ENCODE measurements at places on chromosomes 2 and 18. TPM values are rescaled to one million over a fixed set of nuclear protein-coding genes. Genes with fewer than 3 reads are reported as not detected.

DNA sequence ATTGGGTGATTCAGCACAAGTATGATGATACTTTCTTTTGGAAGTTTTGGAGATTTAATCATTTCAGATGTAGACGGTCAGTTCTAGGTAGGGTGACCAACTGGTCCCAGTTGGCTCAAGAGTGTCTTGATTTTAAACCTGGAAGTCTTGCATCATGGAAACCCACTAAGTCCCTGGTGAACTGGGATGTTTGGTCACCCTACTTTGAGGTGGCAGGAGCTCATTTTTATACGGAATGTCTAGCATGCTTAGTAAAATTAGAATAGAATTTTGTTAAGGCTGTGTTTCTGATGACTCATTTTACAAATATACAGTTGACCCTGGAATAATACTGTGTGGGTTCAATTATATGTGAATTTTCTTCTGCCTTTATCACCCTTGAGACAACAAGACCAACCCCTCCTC, 61.5 kb upstream of the DOCK10 start:
- DNase-seq = no peak

Gene FTCDNL1
- polyA plus RNA-seq = 0.81 TPM

Gene PDE11A
- polyA plus RNA-seq = 1.2 TPM

- no peak for DNase-seq
These were observed 396.7 kb upstream of the RGPD4 start for GRCh38 chr2:107430006-107430405.

Measured in small intestine (tissue), 16 donors.